ENCODE measurements at places on chromosomes 7 and 10.

DNA sequence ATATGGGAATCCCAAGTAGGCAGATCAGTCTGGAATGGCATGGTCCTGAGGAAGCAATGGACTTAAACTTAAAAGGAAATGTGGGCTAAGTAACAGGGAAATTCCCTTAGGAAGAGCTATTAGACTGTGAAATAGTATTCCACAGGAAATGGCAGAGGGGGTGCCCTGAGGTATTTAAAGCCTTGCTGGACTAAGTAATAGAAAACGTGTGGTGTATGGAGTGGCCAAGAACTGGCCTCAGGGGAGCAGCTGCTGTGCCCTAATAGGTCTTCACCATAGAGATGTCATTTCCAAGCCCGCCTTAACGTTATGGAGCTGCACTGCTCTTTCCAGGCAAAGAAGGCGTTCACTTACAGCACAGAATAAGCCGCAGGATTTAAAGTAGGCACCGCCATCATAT, 365.2 kb upstream of the ZMIZ1 start:
- no peak for DNase-seq

DNA sequence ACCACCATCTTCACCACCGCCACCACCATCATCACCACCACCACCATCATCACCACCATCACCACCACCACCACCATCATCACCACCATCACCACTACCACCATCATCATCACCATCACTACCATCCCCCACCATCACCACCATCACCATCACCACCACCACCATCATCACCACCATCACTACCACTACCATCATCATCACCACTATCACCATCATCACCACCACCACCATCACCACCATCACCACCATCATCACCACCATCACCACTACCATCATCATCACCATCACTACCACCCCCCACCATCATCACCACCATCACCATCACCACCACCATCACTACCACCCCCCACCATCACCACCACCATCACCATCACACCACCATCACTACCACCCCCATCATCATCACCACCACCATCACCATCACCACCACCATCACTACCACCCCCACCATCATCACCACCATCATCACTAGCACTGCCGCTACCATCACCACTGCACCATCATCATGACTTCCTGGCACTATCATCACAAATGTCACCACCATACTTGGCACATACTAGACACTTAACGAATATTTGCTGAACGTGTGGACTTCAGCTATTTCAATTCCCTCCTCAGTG, 25.3 kb upstream of the FZD8 start:
- no peak for DNase-seq

- no peak for DNase-seq
Measured at GRCh38 chr7:5139998-5140397, 50.0 kb upstream of the WIPI2 start.

DNA sequence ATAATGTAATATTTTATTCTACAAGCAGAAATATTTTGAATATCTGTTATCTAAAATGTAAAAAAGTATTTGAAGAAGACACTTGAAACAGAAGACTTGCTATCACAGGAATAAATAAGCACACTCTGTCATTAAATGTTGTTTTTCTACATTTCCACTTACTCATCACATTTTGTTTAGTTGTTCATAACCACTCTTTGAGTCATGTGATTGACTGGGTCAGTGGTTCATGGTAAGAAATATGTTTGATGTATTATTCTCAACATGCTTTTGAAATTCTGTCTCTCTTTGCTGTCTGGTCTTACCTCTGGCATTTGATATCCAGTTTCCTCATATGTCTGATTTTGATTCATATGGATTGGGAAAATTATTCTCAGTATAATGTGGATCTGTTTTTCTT, 171.8 kb downstream of the SUGCT start:
- no peak for DNase-seq

GRCh38 chr10:59631237-59631636, 78.4 kb downstream of the SLC16A9 start:
- DNase-seq = no peak

DNA sequence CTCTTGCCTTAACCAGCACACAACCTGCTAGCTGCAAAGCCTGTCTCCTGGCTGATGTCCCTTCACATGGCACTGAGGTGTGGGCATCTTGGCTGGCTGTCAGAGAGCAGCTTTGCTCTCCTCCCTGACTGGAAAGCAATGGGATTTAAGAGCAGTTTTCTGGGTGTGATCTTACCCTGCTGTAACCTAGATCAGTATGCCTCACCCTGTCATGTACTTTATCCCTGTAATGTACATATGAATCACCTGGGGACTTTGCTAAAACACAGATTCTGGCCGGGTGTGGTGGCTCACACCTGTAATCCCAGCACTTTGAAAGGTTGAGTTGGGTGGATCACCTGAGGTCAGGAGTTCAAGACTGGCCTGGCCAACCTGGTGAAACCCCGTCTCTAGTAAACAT, 209.9 kb downstream of the FRMD4A start:
- no peak for DNase-seq

DNA sequence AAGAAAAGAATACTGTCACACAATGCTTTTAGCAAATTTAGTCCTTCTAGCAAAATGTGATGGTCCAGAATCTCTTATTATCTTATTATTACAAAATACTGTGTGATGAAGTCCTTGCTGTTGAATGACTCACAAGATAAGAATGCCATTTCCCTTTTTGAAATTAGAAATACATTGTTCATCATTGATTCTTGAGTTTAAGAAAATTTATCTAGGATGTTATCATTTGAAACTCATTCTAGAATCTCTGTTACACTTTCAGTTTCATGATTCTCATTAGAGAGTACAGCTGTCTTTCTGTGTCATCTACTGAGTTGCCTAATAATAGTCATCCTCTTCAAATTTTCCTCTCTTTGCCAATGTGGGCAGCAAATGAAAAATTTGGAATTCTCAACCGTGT, 9.6 kb downstream of the ZKSCAN5 start:
- DNase-seq = no peak

DNA sequence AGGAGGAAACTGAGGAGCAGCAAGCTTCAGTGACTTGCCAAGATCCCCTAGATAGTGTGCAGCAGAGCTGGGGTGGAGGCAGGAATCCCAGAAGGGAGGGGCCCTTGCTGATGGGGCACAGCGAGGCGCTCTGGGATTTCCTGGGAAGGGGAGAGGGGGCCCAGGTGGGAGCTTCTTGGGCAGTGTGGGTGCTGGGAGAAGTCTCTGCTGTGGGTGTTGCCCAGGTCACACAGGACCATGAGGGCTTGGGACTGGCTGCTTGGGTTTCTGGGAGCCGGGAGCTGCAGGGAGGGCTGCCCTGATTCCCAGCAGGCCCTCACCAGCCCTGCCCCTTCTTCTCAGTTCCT, 55.2 kb downstream of the TSPAN15 start:
- no peak for DNase-seq

GRCh38 chr7:87624628-87625027, 3.6 kb upstream of the RUNDC3B start:
- no peak for DNase-seq
